ENCODE measurements at places on chromosomes 2 and 18. TPM values are rescaled to one million over a fixed set of nuclear protein-coding genes. Genes with fewer than 3 reads are reported as not detected.
A peak's percentile ranks its signal among the peaks of the same experiment; 100 is the strongest.

The DPY30 gene
- total RNA-seq: 90.8 TPM

The LOXHD1 gene
- total RNA-seq: 25.5 TPM

DNA sequence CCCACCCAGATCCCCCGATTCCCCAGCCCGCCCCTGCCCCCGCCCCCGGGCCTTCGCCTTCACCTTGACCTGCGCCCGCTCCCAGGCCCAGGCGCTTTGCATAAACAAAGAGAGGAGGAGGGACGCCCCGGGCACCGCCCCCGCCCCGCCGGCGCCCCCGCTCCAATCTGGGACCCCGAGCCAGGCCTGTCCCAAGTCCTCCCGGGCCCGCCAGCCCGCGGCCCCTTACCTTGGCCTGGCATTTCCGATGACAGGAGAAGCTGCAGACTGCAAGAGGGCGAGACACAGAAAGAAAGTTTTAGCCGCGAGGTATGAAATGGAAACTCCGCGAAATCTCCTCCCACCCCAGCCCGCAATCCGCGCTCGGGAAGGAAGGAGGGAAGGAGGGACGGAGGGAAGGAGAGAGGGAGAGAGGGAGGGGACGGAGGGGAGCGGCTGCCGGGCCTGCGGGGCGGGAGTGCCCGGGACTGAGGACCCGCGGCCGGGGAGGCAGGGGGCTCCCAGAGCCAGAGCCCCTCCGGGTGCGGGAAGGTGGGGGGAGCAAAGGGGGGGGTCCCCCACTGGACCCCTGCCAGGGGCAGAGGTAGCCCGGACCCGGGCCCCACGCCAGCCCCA lies 24.2 kb downstream of the TNS1 start:
- H3K36me3 ChIP-seq: no peaks in the 10 kb centered on the region
- no peak for DNase-seq
- H3K4me1 ChIP-seq: no peaks in the 10 kb centered on the region
- H3K27me3 ChIP-seq: no peaks in the 10 kb centered on the region
- H3K27ac ChIP-seq: no peak overlapping the region

The SLC39A6 gene
- total RNA-seq: 70.7 TPM

The GPR17 gene
- 0.28 TPM for total RNA-seq

DNA sequence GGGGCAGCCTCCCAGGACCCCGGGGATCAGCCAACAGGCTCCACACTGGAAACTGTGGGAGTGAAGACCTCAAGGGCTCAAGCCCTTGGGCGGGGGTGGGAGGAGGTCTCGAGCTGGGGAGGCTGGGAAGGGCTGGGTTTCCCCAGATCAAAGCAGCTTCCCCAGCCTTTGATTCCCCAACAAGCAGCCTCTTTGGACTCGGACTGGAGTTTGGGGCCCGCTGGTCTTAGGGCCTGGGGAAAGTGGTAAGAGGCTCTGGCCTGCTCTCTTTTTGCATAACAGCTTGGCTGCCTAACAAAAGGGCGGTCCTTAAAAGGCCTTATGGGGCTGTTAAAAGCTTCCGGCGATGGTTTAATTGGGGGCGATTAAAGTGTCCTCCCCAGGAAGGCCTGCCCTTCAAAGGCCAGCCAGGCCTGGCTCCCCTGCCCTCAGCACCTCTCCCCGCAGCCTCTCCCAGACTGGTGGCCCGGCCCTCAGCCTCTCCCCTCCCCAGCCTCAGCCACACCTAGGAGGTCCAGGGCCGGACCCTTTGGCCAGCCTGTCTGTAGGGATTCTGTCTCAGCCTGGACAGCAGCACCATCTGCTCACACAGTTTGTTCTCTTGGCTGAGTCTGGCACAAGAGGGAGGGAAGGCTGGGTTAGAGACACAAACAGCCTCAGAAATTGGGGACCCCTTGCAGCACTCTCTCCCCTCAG lies 39.6 kb downstream of the ZFP36L2 start:
- no peaks in the 10 kb centered on the region for H3K27me3 ChIP-seq
- no peaks in the 10 kb centered on the region for H3K4me1 ChIP-seq
- DNase-seq: no peak
- no peaks in the 10 kb centered on the region for H3K36me3 ChIP-seq
- no peak overlapping the region for H3K27ac ChIP-seq

DNA sequence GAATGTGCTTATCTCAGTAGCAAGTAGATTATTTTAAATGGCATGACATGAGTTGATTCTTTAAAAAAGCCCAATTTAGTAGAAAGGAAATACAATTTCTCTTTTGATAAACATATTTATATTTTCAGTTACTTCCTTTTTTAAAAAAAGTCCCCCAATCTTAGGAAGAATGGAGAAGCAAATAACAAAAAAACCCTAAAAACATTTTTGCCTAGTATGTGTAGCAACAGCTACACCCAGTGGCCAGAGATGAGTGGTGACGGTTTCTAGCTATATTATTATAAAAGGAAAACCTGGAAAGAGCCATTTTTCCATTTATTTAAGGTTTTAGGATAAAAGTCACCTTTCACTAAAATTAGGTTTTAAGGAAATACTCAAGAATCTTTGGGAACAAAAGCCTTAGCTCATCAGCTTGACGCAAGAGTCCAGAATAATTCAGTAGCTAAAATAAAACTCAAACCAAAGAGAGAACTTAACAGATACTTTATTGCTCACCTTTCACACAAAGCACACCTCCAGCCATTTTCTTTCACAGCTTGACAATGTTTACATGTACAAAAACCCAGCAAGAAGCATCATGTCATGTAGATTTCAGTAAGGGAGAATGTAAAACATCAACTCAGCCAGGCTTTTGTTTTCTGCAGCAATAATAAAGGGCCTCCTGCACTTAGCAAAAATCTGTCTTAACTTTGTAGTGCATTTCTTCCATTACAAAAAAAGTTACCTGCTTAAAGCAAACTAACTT lies 15.7 kb downstream of the FAM98A start:
- no peaks in the 10 kb centered on the region for H3K27me3 ChIP-seq
- H3K4me3 ChIP-seq: no peak overlapping the region
- no peak overlapping the region for H3K27ac ChIP-seq
- DNase-seq: peak; percentile 54
- H3K36me3 ChIP-seq: peaks cover 24% of the 10 kb centered on the region
- H3K4me1 ChIP-seq: no peaks in the 10 kb centered on the region

- peaks cover 20% of the 10 kb centered on the region for H3K4me1 ChIP-seq
- H3K4me3 ChIP-seq: no peak overlapping the region
- no peak overlapping the region for H3K27ac ChIP-seq
- no peaks in the 10 kb centered on the region for H3K27me3 ChIP-seq
- peak; percentile 47 for DNase-seq
These were observed 31.6 kb upstream of the SNORC start for GRCh38 chr2:232838406-232838874.

The CCDC148 gene
- total RNA-seq: 0.92 TPM

- no peak overlapping the region for H3K27ac ChIP-seq
- no peaks in the 10 kb centered on the region for H3K36me3 ChIP-seq
- peaks cover 13% of the 10 kb centered on the region for H3K4me1 ChIP-seq
- DNase-seq: no peak
- no peaks in the 10 kb centered on the region for H3K27me3 ChIP-seq
- no peak overlapping the region for H3K4me3 ChIP-seq
These were observed 2.7 kb downstream of the ESPNL start for GRCh38 chr2:238102865-238103264.

DNA sequence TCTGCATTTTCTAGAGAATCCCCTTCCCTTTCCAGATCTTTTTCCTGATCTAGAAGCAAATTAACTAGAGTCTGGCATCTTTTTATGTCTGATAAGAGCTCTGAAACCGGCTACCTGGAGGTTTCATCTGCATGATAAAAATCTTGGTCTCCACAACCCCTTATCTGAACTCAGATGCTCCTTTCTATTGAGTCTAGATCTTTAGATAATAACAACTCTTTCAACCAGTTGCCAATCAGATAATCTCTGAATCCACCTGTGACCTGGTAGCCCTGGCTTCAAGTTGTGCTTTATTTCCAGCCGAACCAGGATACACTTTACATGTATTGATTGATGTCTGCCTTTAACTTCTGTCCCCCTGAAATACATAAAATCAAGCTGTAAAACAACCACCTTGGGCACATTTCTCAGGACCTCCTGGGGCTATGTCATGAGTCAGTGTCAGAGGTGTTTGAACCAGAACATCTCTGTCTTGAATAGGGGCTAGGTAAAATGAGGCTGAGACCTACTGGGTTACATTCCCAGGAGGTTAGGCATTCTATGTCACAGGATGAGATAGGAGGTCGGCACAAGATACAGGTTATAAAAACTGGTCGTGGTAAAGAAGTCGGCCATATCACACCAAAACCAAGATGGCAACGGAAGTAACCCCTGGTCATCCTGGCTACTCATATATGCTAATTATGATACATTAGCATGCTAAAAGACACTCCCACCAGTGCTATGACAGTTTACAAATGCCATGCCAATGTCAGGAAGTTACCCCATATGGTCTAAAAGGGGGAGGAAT lies 20.8 kb downstream of the RALBP1 start:
- DNase-seq: no peak
- H3K36me3 ChIP-seq: no peaks in the 10 kb centered on the region
- H3K4me1 ChIP-seq: no peaks in the 10 kb centered on the region
- H3K4me3 ChIP-seq: no peak overlapping the region
- no peaks in the 10 kb centered on the region for H3K27me3 ChIP-seq
- no peak overlapping the region for H3K27ac ChIP-seq

DNA sequence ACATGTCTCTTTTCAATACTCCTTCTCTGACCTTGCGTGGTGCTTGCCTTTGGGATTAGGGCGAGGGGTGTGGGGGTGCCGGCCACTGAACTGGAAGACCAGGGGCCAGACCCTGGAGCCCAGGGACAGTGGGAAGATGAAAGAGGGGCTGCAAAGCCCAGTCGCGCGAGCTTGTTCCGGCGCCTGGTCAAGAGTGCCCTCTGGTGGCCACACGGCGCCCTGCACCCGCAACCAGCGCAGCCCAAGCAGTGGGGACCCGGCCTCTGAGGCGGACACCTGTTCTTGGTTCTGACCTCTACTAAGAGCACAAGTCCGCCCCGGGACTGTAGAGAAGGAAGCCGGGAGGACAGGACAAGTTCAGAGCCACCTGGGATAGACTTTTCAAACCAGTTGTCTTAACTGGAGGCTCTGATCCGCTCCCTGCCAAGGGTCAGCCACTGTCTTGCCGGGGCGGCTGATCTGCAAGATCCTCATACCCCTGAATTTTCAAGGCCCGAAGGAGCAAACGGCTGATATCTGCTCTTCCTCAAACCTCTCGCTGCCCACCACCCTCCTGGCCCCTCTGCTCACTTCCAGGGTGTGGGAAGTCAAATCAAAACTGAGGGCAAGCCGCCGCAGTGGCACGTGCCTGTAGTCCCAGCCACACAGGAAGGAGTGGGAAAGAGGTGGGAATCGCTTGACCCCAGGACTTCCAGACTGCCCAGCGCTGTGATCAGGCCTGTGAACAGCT lies 14.9 kb upstream of the MSH6 start:
- H3K4me1 ChIP-seq: no peaks in the 10 kb centered on the region
- H3K4me3 ChIP-seq: no peak overlapping the region
- peak; percentile 57 for DNase-seq

The OSBPL1A gene
- 26.1 TPM for total RNA-seq

DNA sequence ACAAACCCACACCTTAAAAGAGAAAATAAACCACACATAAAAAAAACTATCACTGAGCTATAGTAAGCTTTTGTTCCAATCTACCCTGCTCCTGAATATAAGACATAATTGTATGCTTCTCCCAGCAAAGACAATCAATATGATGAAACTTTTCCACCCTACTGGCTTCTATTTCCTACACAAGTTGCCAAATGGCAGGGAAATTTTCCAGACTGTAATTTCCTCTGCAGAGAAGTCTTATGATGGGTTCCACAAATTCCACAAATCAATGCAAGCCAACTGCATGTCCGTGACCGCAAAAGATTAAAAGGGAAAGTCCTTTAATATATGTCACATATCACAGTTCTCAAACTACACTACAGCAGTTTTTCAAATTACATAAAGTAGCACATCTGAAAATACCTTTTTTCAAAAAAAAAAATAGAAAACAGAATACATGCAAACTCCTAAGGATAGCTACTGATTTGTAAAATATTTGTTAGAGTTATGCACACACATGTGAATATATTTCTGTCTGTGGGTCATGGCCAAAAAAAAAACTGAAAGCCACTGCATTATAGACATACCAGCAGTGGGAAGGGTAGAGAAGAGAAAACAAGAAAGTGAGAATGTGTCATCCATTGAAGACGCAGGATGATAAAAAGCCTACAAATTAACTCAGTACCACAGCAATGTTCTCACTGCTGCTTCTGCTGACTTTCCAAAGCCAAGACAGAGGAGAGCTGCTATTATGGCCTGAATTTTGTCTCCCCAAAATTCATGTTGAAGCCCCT lies 61.4 kb downstream of the RPL31 start:
- no peak for DNase-seq
- no peaks in the 10 kb centered on the region for H3K36me3 ChIP-seq
- H3K4me3 ChIP-seq: no peak overlapping the region

The ASB1 gene
- 43.7 TPM for total RNA-seq

GRCh38 chr2:151204756-151205155 lies 56.9 kb downstream of the RBM43 start:
- no peak overlapping the region for H3K27ac ChIP-seq
- H3K4me3 ChIP-seq: no peak overlapping the region
- no peak for DNase-seq
- H3K4me1 ChIP-seq: peaks cover 13% of the 10 kb centered on the region

GRCh38 chr2:8352296-8352695 lies 329.6 kb upstream of the ID2 start:
- no peak overlapping the region for H3K4me3 ChIP-seq
- no peaks in the 10 kb centered on the region for H3K36me3 ChIP-seq
- no peaks in the 10 kb centered on the region for H3K4me1 ChIP-seq
- no peak overlapping the region for H3K27ac ChIP-seq
- no peaks in the 10 kb centered on the region for H3K27me3 ChIP-seq

The FOXD4L1 gene
- total RNA-seq: not detected
